ENCODE measurements at places on chromosomes 13 and 19.

DNA sequence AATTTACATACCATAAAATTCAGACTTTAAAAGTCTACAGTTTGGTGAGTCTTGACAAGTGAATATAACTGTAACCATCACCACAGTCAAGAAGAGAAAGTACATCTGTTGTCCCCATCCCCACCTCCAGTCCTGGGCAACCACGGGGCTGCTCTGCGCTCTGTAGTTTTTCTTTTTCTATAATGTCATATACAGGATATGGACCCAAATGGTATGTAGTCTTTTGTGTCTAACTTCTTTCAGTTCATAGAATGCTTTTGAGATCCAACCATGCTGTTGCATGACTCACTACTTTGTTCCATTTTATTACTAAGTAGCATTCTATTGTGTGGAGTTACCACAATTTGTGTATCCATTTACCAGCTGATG is 103.9 kb downstream of the DOCK9 start:
- no peak for DNase-seq

DNA sequence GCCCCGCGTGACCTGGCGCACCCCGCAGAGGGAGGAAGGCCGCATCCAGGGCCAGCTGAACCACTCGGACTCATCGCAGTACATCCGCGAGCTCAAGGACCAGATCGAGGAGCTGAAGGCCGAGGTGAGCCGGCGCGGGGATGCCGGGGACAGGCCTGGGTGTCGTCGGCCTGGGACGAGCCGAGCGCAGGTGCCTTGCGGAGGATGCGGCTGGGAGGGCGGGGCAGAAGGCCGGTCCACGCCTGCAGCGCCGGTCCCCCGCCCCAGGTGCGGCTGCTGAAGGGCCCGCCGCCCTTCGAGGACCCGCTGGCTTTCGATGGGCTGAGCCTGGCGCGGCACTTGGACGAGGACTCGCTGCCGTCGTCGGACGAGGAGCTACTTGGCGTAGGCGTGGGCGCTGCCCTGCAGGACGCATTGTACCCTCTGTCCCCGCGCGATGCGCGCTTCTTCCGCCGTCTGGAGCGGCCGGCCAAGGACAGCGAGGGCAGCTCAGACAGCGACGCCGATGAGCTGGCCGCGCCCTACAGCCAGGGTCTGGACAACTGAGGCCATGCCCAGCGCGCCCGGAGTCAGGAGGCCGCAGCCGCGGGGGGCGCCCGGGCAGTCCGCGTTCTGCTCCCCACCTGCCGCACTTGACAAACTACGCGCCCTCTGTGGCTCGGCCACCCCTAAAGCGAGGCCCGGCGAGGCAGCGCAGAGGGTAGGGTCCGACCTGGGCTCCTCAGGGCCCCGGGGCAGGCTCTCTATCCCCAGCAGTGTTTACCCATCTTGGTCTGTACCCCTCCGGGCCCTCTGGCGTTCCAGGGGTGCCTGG is 10.8 kb downstream of the PRR36 start:
- DNase-seq = no peak

GRCh38 chr13:26585136-26585535 is 27.7 kb downstream of the WASF3 start:
- DNase-seq = no peak

DNA sequence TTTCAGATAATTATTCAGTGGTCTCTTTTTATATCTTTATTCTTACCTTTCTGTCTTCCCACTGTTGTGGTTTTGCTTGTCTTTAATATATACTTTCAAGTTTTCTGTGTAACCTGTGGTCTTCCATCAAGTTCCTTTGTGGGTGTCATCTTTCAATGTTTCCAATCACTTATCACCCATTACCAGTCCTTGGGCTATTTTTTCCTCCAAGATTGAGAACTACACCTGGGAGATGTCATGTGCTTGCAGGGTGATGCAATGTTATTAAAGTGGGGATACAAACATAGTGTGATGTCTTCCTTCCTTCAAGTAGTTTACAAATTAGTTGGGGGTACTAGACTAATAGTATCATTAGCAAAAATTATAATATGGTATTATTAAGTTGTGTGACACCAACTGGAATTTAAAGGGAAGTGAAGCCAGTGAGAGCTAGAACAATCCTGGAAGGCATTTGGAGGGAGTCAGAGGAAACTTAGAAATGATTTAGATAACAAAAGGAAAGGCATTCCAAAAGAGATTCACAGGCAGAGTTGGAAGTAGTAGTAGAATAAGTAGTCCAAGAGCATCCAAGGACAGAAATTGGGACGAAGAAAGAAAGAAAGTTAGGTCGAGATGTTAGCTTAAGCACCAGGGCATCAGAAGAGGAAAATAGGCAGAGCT is 3.4 kb downstream of the FNDC3A start:
- no peak for DNase-seq

GRCh38 chr13:30572859-30573275 is 44.9 kb upstream of the USPL1 start:
- DNase-seq = no peak

Data from stimulated activated CD8-positive, alpha-beta memory T cell treated with anti-CD3 and anti-CD28 coated beads, Interleukin-2, amount 100 ng/mL, for 1 hour (primary cell).